ENCODE measurements at places on chromosomes 3 and 15.

- no peak for DNase-seq
Measured at GRCh38 chr3:124826703-124827102, 60.5 kb downstream of the ITGB5 start.

GRCh38 chr15:80530737-80531365, 126.7 kb downstream of the ARNT2 start:
- no peak for DNase-seq

DNA sequence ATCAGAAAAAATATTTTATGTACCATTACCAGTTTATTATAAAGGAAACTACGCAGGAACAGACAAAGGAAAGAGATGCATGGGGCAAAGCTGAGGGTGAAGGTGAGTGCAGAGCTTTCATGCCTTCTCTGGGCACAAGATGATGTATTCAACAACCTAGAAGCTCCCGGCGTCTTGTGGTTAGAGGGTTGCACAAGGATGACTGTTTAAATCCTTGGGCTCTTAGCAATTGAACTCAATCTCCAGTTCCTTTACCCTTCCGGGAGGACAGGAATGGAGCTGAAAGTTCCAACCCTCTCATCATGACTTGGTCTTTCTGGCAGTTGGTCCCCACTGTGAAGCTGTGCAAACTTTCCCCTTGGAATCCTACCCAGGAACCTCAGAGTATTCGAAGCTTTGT, 542.0 kb downstream of the EPHA3 start:
- DNase-seq: no peak

GRCh38 chr15:92394309-92395097, 822 bp downstream of the ST8SIA2 start:
- DNase-seq: no peak

DNA sequence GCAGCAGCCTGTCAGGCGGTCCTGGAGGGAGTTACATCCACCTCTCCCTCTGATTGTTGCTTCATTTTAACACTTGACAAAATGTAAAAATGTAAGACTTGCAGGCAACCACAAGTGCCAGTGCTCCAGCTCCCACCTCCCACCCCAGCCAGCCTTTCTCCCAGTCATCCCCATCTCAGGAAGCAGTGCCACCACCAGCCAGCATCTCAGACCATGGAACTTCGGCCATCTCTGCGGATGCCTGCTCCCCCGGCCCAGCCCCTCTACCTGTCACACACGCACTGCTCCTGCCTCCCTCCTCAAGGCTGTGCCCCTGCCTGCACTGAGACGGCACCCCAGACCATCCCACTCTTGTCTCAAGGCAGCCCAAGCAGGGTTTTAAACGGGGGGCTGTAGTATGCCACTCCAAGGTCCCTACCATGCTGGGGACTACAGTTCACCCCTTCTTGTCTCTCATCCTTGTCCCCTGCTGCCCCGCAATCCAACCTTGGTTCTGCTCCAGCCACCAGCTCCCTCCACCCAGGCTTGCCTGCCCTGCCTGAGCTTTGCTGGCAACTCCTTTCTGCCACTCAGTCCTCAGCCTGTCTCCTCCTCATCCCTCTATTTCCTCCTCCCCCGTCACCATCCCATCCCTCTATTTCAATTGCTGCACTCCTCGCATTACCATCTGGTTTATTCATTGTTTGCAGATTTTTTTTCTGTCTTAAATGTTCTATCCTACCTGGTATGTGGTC, 85.8 kb downstream of the SNRK start:
- no peak for DNase-seq

DNA sequence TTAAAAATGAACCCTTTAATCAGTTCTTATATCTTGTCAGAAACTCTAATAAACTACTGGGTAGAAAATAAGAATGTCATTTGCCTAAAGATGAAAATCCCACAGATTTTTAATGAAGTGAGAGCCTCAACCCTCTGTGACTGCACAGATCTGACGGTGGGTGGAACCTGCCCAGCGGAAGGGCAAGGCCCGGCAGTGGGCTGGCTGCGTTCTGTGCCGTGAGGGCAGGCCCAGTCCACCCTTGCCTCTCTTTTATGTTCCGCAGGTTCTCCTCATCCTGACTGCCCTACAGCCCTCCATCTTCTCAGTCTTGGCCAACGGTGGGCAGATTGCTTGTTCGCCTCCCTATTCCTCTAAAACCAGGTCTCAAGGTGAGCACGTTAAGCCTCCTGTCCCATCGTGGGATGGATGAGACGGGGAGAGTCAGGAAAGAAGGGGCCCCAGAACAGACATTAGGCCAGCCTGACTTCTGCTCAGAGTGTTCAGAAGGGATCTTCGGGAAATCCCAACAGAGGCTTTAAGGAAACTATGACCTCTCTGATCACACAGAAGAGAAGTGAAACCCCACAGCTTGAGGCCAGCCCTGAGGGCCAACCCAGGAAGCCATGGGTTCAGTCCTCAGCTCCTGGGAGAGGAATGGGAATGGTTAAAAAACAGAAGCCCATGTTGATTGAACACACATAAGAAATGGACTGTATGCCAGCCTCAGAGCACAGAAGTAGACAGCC, 16.0 kb downstream of the SLC51A start:
- DNase-seq: no peak

GRCh38 chr3:168427835-168428475, 332.2 kb upstream of the GOLIM4 start:
- DNase-seq: no peak

DNA sequence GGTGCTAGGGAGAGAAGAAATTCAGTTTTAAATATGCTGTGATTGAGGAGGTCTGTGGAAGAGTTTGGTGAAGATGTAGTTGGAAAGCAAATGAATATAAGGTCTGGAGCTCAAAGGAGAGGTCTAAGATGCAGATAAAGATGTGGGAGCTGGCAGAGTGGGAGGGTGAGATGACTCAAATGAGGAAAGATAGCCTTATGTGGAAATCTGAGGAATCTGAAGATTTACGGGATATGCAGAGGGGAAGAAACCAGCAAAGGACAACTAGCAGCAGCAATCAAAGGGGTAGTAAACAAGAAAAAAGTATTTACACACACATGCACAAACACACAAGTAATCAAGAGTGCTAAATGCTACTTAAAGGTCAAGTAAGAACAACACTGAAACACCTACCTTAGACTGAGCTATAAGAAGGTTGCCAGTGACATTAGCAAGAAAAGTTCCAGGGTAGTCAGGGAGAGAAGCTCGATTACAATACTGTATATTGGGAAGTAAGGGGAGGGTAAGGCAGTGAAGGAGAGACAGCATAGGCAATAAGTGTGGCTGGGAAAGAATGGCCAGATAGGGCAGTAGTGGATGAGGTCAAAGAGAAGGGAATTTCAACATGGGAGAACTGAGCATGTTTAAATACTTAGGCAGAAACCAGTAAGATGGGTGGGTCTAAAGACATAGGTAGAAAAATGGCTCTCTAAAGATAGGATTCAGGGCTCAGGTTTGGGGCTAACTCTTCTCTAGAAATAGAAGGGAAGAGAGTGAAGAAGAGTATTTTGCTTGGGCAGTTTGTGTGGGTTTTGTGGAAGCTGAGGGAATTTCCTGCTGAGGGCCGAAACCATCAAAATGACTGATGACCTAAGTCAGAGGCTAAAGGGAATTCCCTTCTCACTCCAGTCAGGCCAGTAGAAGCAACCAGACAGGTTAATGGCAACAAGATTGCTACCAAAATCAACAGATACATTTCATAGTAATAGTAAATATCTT, 8.9 kb downstream of the CMTM6 start:
- no peak for DNase-seq

DNA sequence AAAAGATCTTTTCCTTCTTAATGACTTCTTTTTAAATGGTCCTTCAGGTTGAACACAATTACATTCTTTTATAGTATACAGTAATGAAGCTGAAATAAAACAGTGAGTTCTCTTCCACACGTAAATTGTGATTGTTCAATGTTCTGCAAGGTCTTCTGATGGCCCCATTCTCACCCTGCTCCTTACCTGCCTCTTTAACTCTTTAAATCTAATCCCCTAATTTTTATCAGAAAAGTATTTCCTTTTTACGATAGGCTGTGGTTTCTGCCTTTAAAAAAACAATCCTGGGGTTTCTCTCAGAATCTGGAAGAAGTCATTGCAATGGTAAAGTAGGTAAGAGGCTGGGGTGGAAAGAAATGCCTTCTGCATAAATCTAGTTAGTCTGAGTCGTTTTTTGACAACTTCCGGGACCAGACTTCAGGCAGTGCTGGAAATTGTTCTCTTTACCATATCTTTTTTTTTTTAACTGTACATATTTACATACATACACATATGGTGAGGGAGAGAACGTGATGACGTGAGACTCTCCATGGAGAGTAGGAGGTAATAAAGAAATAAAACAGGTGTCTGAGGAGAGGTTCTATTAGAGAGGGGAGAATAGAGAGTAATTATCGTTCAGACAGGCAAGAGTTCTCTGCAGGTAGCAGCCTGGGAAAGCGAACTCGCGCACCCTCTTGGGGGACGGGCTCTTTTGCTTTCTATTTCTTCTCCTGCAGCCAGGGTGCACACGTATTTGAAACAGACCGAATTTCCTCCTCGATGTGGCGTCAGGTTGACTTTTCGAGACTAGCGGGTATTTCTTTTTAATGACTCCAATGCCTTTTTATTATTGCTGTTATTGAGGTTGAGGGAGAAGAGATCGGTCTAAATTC, at the start of gene SIDT1:
Gene SIDT1 (plus strand): TSS at position 730 of the 872 bp plus-strand sequence. CDS start 467 bp downstream, outside the sequence.
- peak; percentile 59 for DNase-seq
